Pancreas (tissue), 10 donors: ENCODE measurements at places on chromosomes 11 and 22.

DNA sequence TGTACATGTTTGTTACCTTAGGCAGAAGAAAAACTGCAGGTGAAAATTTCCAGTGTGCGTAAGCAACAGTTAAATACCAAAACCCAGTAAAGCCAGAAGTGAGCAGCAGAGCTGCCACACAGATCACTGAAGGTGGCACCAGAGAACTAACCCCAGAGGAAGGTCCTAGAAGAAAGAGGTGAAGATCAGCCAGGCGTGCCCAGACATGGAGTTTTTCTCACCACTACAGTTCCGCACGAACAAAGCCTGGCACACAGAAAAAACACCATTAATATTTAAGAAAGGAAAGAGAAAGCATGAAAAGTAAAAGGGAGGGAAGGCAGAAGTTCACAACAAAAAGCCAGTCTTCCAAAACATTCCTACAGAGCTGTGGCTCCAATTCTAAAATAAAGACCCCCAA is 60.7 kb downstream of the STK33 start:
- H3K27me3 ChIP-seq = no peaks in the 10 kb centered on the region
- H3K4me1 ChIP-seq = no peaks in the 10 kb centered on the region
- no peak for DNase-seq
- H3K36me3 ChIP-seq = no peaks in the 10 kb centered on the region

GRCh38 chr11:121086866-121087265 is 14.2 kb upstream of the TECTA start:
- peaks cover 10% of the 10 kb centered on the region for H3K4me1 ChIP-seq
- H3K36me3 ChIP-seq = no peaks in the 10 kb centered on the region
- no peaks in the 10 kb centered on the region for H3K27me3 ChIP-seq
- DNase-seq = no peak
- no peak overlapping the region for H3K4me3 ChIP-seq

GRCh38 chr11:96037405-96037949 is 113.6 kb upstream of the MTMR2 start:
- DNase-seq = no peak
- no peak overlapping the region for H3K4me3 ChIP-seq
- no peaks in the 10 kb centered on the region for H3K36me3 ChIP-seq
- H3K4me1 ChIP-seq = no peaks in the 10 kb centered on the region

DNA sequence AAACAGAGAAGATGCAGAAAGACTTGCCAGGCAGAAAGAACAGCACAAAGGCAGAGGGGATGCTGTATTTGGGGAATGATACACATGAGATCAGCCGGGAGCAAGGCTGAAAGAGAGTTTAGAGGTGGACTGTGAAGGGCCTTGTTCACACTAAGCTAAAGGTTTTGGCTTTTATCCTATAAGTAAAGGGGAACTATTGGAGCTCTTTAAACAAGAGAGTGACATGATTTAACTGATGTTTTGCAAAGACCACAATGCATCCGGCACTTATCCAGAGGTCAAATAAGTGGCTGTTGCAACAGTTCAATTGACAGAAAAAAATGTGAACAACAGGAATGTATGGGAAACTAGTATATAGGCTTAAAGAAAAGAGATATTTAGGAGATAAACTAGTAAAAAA is 64.7 kb upstream of the RRAS2 start:
- no peak overlapping the region for H3K27ac ChIP-seq
- H3K4me1 ChIP-seq = no peaks in the 10 kb centered on the region
- H3K27me3 ChIP-seq = no peaks in the 10 kb centered on the region
- H3K4me3 ChIP-seq = no peak overlapping the region
- no peak for DNase-seq

GRCh38 chr11:19242179-19242932 is 1.6 kb upstream of the E2F8 start:
- DNase-seq = no peak
- H3K27ac ChIP-seq = no peak overlapping the region
- H3K4me1 ChIP-seq = no peaks in the 10 kb centered on the region

GRCh38 chr11:75715688-75716087 is 1.9 kb upstream of the MOGAT2 start:
- no peak for DNase-seq
- no peaks in the 10 kb centered on the region for H3K4me1 ChIP-seq
- H3K27ac ChIP-seq = no peak overlapping the region
- H3K4me3 ChIP-seq = no peak overlapping the region
- no peaks in the 10 kb centered on the region for H3K27me3 ChIP-seq

GRCh38 chr11:134861490-134862104 is 449.6 kb upstream of the B3GAT1 start:
- H3K27ac ChIP-seq = no peak overlapping the region
- no peak for DNase-seq
- peaks cover 7% of the 10 kb centered on the region for H3K27me3 ChIP-seq
- no peaks in the 10 kb centered on the region for H3K4me1 ChIP-seq
- no peak overlapping the region for H3K4me3 ChIP-seq

DNA sequence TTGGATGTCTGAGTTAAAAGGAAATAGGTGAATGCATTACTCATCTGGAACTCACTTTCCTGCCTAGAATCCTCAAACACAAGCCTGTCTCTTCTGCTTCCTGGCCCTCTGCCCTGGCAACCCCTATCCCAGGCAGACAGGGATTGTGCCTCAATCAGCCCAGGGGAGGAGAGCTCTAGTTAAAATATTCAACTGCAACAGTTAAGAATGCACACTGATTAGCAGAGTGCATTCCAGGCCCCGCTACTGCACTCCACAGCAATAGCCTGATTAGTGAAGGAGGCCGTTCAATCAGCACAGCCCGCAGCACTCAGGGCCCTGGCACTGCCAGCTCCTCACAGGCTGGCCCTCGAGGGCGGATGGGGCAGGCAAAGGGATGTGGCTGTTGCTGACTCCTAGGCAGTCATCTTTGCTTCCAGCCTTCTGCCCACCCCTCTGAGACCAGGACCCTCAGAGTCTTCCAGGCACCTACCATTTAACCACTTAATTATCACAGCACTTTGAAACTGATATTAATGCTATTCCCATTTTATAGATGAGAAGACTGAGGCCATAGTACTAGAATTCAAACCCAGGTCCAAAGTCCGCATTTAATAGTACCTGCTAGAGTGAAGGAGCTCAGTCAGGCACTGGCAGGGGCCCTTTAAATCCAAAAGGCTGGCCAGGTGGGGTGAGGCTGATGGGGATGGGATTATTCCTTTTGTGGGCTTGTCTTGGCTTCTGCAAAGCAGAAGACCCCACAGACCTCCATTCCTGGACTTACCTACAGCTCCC is 435.3 kb downstream of the SOX6 start:
- no peak overlapping the region for H3K27ac ChIP-seq
- no peaks in the 10 kb centered on the region for H3K36me3 ChIP-seq

DNA sequence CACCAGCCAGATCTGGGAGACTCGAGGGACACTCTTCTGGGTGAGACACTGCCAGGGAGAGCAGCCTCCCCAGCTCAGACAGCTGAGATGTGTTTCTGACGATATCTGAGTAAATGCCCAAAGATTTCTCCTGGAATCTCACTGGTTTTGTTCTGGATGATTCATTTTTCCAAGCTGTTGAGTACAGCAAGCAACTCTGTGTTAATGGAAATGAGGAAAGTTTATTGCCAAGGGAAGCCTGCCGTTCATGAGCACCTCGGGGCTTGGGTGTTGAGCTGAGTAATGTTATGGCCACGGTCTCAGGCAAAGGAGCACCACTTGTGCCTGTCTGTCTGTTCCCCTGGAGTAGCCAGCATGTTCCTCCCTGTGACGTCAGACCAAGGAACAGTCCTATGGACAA is 1132.4 kb downstream of the BRD1 start:
- no peaks in the 10 kb centered on the region for H3K4me1 ChIP-seq
- no peaks in the 10 kb centered on the region for H3K27me3 ChIP-seq
- no peak overlapping the region for H3K27ac ChIP-seq
- no peak overlapping the region for H3K4me3 ChIP-seq

- H3K4me1 ChIP-seq = no peaks in the 10 kb centered on the region
- no peak overlapping the region for H3K4me3 ChIP-seq
- no peak for DNase-seq
- H3K27me3 ChIP-seq = no peaks in the 10 kb centered on the region
- H3K36me3 ChIP-seq = no peaks in the 10 kb centered on the region
Observed at GRCh38 chr11:108629274-108629673, 35.6 kb upstream of the DDX10 start.

DNA sequence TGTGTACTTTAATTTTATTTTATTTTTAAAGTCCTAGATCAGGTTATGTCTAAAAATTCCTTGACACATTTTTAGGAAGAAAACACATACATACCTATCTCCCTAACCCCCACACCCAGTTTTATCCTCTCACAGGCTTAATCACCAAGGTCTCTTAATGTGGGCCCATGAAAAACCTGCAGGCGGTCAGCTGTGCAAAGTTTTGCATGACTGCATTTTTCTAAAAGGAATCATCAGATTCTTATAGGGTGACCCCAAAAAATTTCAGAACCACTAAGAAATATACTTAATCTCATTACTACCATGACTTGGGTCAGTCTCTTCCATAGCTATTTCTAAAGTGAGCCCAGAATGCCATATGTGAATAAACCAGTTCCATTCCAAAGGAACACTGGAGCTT is 19.8 kb downstream of the SAA1 start:
- peaks cover 50% of the 10 kb centered on the region for H3K36me3 ChIP-seq
- no peak overlapping the region for H3K4me3 ChIP-seq
- no peak for DNase-seq
- no peaks in the 10 kb centered on the region for H3K4me1 ChIP-seq

DNA sequence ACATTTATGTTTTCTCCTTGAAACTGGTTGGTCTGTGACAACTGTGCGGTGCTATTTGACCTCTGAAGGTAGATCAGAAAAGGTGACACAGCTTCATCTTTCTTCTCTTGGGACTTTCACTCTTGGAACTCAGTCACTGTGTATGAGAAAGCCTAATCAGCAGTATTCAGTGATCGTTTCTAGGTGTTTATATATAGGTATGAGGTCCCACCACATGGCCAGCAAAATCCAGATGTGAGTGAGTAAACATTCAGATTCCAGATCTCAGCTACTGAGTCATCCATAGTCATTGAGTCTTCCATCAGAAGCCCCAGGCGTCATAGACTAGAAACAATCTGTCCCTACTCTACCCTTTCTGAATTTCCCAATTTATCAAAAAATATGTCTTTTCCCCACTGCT is 117.3 kb upstream of the CTSC start:
- no peaks in the 10 kb centered on the region for H3K36me3 ChIP-seq
- no peak overlapping the region for H3K27ac ChIP-seq
- no peaks in the 10 kb centered on the region for H3K4me1 ChIP-seq
- no peak for DNase-seq

DNA sequence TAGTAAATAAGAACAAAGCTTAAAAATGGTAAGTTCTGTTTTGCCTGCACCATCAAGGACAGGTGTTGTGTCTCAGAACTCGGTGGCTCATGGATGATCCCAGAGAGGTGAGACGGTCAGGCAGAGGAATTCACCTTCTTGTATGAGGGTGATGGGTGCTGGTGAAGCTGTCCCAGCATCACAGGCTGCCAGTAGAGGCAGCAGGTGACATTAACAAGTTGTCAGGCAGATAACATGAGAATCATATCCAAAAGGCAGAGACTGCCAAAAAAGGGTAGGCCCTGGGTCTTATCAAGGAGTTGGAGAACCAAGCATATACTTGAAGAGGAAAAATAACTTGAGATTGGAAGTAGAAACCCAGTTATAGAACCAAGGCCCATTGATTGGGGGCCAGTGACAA is 437.8 kb downstream of the DYNC2H1 start:
- DNase-seq = no peak
- no peaks in the 10 kb centered on the region for H3K36me3 ChIP-seq
- H3K27ac ChIP-seq = no peak overlapping the region
- H3K4me3 ChIP-seq = no peak overlapping the region
- H3K27me3 ChIP-seq = no peaks in the 10 kb centered on the region

- no peak overlapping the region for H3K4me3 ChIP-seq
- no peaks in the 10 kb centered on the region for H3K36me3 ChIP-seq
- no peaks in the 10 kb centered on the region for H3K27me3 ChIP-seq
Observed at GRCh38 chr11:27166130-27166529, 125.5 kb downstream of the BBOX1 start.

- H3K27ac ChIP-seq = no peak overlapping the region
- H3K4me1 ChIP-seq = peaks cover 19% of the 10 kb centered on the region
- H3K36me3 ChIP-seq = peaks cover 23% of the 10 kb centered on the region
- H3K4me3 ChIP-seq = peak overlapping the region; percentile 96
- DNase-seq = no peak
Observed at GRCh38 chr11:116788534-116788933, 711 bp upstream of the ZPR1 start.

GRCh38 chr22:21972806-21973205 is 9.8 kb downstream of the TOP3B start:
- H3K36me3 ChIP-seq = no peaks in the 10 kb centered on the region
- no peaks in the 10 kb centered on the region for H3K27me3 ChIP-seq
- no peak overlapping the region for H3K27ac ChIP-seq
- peak; percentile 37 for DNase-seq

DNA sequence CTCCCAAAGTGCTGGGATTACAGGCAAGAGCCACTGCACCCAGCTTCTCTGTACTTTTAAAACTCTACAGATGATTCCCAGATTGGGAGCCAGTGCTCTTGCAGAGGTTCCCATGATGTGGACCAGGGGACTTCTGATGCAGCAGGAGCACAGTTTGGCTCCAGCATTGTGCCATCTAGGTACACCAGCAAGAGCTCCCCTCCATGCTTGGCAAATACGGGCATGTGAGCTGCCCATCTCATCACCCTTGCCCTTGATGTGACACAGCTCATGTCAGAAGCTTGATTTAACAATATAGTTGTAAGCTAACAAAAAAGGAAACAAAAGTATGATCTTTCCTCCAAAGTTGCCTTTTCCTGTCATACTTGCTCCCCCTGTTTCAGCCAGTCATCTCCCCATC is 28.7 kb downstream of the SNU13 start:
- no peak overlapping the region for H3K4me3 ChIP-seq
- no peaks in the 10 kb centered on the region for H3K27me3 ChIP-seq
- peaks cover 89% of the 10 kb centered on the region for H3K36me3 ChIP-seq
- no peaks in the 10 kb centered on the region for H3K4me1 ChIP-seq

GRCh38 chr11:74397501-74398243 is 561 bp downstream of the PGM2L1 start:
- H3K27me3 ChIP-seq = no peaks in the 10 kb centered on the region
- H3K4me1 ChIP-seq = no peaks in the 10 kb centered on the region
- peak overlapping the region; percentile 69 for H3K27ac ChIP-seq
- H3K4me3 ChIP-seq = peak overlapping the region; percentile 85
- H3K36me3 ChIP-seq = no peaks in the 10 kb centered on the region

GRCh38 chr11:35752115-35752514 is 89.5 kb downstream of the TRIM44 start:
- H3K36me3 ChIP-seq = no peaks in the 10 kb centered on the region
- peaks cover 11% of the 10 kb centered on the region for H3K4me1 ChIP-seq
- H3K4me3 ChIP-seq = no peak overlapping the region

- DNase-seq = no peak
- H3K27ac ChIP-seq = no peak overlapping the region
- no peaks in the 10 kb centered on the region for H3K36me3 ChIP-seq
- no peaks in the 10 kb centered on the region for H3K4me1 ChIP-seq
Observed at GRCh38 chr11:132154781-132155180, 784.4 kb downstream of the NTM start.
